ENCODE measurements at places on chromosomes 1 and 21.

DNA sequence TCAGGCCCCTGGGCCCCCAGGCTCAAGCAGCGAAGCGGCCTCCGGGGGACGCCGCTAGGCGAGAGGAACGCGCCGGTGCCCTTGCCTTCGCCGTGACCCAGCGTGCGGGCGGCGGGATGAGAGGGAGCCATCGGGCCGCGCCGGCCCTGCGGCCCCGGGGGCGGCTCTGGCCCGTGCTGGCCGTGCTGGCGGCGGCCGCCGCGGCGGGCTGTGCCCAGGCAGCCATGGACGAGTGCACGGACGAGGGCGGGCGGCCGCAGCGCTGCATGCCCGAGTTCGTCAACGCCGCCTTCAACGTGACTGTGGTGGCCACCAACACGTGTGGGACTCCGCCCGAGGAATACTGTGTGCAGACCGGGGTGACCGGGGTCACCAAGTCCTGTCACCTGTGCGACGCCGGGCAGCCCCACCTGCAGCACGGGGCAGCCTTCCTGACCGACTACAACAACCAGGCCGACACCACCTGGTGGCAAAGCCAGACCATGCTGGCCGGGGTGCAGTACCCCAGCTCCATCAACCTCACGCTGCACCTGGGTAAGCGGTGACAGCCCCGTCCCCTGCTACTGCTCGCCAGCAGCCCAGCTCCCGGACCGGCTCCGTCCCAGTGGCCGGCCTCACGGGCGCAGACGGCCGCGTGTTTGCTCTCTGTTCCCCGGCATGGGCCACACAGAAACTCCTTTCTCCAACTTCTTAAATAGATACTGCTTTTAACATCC lies 539 bp downstream of the LAMC1 start:
- DNase-seq = peak; percentile 41

- no peak for DNase-seq
Observed at GRCh38 chr21:38768471-38769063, 37.2 kb upstream of the ETS2 start.

DNA sequence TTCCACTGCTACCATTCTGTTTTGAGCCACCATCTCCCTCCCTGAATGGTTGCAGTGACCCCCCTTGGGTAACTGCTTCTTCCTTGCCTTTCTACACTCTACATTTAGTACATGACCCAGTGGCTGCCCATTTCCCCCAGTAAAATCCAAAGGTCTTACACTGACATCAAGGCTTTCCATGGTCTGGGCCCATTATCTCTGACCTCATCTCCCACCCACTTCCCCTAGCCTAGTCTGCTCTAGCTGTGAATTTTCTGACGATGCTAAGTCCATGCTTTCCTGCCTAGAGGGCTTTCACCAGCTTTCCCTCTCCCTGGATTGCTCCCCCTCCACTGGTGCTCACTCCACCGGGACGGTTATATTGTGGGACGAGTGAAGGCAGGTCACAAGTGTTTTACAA lies 219.2 kb downstream of the RYR2 start:
- DNase-seq = no peak

- no peak for DNase-seq
Observed at GRCh38 chr1:17734609-17735008, 20.5 kb upstream of the ACTL8 start.

- DNase-seq = no peak
Observed at GRCh38 chr1:43285269-43285990, at the start of gene C1orf210. Gene C1orf210, minus strand, starts transcription at chr1:43285581. Its CDS starts 2,311 bp downstream, at chr1:43283270.

DNA sequence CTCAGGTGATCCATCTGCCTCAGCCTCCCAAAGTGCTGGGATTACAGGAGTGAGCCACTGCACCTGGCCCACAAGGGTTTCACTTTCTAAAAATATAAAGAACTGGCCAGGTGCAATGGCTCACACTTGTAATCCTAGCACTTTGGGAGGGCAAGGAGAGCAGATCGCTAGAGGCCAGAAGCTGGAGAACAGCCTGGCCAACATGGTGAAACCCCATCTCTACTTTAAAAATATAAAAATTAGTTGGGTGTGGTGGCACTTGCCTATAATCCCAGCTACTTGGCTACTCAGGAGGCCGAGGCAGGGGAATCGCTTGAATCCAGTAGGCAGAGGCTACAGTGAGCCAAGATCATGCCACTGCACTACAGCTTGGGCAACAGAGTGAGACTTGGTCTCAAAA lies 25.7 kb downstream of the MRPL39 start:
- no peak for DNase-seq

- no peak for DNase-seq
Observed at GRCh38 chr1:170881268-170882265, 53.8 kb upstream of the MROH9 start.

- DNase-seq = no peak
Observed at GRCh38 chr1:233704170-233704897, 90.4 kb downstream of the KCNK1 start.

DNA sequence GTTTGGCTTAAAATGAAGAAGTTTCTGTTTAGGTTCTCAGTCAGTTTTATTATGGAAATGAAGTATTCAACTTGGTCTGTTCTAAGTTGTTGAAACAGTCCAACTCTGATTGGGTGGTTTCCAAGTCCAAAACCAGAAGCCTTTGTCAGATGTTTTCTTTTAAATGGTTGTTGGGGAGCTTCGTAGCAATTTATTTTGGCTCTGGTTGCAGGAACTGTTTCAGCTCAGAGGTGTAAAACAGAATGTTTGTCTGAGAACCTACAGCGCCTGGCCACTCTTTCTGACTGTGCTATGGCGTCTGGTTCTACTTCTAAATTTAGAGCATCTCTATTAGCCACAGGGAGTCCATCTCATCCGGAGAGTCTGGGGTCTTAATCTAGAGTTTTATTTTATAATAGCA lies 582.6 kb upstream of the TMPRSS15 start:
- no peak for DNase-seq

- DNase-seq = no peak
Observed at GRCh38 chr1:22816067-22816775, 105.6 kb downstream of the EPHB2 start.

- DNase-seq = no peak
Observed at GRCh38 chr1:198713081-198713480, 74.2 kb downstream of the PTPRC start.

GRCh38 chr21:30206551-30207251 lies 9.2 kb downstream of the CLDN8 start:
- DNase-seq = no peak

DNA sequence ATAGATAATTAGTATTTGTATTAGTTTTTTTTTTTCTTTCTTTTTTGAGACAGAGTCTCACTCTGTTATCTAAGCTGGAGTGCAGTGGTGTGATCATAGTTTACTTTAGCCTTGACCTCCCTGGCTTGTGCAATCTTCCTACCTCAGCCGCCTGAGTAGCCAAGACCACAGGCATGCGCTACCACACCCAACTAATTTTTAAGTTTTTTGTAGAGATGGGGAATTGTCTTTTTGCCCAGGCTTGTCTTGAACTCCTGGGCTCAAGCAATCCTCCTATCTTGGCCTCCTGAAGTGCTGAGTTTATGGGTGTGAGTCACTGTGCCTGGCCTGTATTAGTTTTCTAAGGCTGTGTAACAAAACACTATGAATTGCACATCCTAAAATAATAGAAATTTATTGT lies 58.3 kb downstream of the MSH4 start:
- no peak for DNase-seq

GRCh38 chr1:25614501-25615171 lies 2.0 kb upstream of the MAN1C1 start:
- no peak for DNase-seq

GRCh38 chr1:160438935-160439334 lies 38.6 kb downstream of the VANGL2 start:
- no peak for DNase-seq

- DNase-seq = no peak
Observed at GRCh38 chr1:221634606-221635005, 107.3 kb downstream of the DUSP10 start.

DNA sequence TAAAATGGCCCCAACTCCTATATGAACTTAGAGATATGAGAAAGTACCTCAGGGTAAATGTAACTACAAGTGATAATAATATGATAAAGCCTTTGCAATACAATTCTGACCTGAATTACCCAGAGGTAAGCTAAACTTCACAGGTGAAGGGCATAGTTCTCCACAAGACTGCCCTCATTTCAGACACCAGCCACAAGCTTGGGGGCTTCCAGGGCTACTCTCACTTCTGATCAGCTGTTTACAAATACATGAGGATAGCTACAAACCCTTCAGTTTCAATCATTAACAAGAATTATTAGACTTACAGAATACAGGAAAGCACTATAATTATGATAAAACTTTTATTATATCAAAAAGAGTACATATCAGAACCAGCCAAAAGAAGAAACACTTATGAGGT lies 18.7 kb upstream of the DPH5 start:
- DNase-seq = no peak

DNA sequence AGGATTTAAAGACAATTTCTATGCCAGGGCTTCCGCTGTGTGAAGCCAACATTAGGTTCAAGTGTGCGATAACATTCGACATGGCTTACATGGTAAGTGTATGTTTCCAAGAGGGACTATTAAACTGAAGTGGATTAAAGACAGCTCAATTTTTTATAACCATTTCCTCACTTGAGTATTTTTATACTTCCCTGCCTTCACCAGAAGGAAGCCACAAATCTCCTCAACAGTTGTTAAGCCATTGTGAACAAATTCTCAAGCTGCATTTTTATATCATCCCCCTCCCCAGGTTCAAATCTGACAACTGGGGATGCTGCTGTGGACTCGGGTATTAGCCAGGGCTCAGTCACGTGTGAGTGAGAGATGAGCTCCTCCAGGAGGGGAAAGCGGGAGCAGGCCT lies 116.3 kb downstream of the RHOU start:
- DNase-seq = no peak

DNA sequence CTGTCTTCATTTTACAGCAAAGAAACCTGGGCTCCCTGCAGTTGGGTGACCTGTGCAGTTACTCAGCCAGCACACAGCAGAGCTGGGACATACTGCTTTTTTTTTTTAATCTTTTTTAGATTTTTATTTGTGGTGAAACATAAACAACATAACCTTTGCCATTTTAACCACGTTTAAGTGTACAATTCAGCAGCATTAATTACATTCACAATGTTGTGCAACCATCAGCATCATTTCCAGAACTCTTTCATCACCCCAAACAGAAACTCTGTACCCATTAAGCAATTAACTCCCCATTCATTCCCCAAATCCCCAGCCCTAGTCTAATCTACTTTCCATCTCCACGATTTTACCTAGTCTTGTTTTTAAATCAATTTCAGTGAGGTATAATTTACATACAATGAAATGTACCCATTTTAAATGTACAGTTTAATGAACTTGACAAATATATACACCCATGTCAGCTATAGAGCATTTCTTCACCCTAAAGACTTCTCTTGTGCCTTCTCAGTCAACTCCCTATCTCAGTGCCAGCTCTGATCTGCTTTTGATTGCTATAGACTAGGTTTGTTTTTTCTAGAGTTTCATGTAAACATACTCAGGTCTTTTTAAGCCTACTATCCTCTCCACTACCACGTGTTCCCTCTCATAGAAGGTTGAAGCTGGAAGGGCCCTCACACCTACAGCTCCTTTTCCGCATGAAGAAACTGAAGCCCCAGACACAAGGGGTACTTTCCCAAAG lies 37.8 kb upstream of the C8B start:
- DNase-seq = no peak

GRCh38 chr1:218219460-218219859 lies 65.6 kb upstream of the RRP15 start:
- no peak for DNase-seq

DNA sequence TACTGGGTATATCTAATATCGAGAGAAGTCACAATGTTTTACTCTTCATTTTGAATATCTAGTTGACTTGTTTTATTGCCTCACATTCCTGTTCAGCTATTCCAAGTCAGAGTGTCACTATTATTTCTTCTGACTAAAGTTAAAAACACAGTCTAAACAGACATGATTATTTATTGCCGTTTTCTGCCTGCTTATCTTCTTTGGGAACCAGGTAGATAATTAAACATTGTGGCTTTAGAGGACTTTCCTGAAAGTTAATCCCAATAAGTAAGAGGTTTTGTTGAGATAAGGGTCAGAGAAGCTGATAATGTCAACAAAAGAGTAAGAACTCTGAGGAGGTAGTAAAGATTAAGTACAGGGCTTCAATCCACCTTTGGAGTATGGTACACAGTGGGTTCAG lies 53.8 kb downstream of the PCNX2 start:
- no peak for DNase-seq

- DNase-seq = no peak
Observed at GRCh38 chr1:240031009-240031408, 60.7 kb upstream of the FMN2 start.

GRCh38 chr1:54716299-54717047 lies 812 bp downstream of the TTC4 start:
- DNase-seq = no peak

- DNase-seq = no peak
Observed at GRCh38 chr1:44964396-44964795, 22.0 kb downstream of the EIF2B3 start.

- DNase-seq = no peak
Observed at GRCh38 chr1:219460896-219461815, 151.7 kb downstream of the ZC3H11B start.

GRCh38 chr1:168920456-168921094 lies 185.9 kb upstream of the ATP1B1 start:
- no peak for DNase-seq

DNA sequence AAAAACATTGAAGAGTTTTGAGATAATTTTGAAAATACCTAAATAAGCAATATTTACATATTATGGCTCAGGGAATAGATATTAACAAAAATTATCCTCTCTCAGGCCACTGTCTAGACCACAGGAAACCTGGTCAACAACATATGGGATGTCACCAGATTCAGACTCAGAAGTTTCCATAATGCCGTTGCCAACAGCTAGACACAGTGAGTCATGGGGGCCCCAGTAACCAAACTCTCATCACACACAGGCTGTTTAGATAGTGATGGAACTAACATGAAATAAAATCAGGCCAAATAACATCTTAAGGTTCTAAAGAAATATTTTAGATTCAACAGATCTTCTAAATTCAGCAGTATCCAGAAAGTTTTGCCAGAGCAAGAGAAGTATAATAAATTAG lies 681.7 kb upstream of the ADAMTS5 start:
- no peak for DNase-seq

GRCh38 chr1:3902571-3903091 lies 2.6 kb upstream of the C1orf174 start:
- DNase-seq = no peak

- no peak for DNase-seq
Observed at GRCh38 chr1:113192242-113192641, 119.2 kb downstream of the LRIG2 start.

- no peak for DNase-seq
Observed at GRCh38 chr1:66437136-66437401, 96.9 kb upstream of the SGIP1 start.

GRCh38 chr1:180028864-180029263 lies 74.3 kb downstream of the CEP350 start:
- no peak for DNase-seq

GRCh38 chr1:17039522-17039921 lies 14.3 kb downstream of the SDHB start:
- DNase-seq = no peak

Measured in hematopoietic multipotent progenitor cell treated with erythropoietin and hydrocortisone succinate and interleukin-3 and kit ligand, for 8 days (in vitro differentiated cells).